NCI-H524 treated with DMSO at 0.1 percent for 48 hours (cell line): ENCODE measurements at places on chromosomes 13 and 19.

DNA sequence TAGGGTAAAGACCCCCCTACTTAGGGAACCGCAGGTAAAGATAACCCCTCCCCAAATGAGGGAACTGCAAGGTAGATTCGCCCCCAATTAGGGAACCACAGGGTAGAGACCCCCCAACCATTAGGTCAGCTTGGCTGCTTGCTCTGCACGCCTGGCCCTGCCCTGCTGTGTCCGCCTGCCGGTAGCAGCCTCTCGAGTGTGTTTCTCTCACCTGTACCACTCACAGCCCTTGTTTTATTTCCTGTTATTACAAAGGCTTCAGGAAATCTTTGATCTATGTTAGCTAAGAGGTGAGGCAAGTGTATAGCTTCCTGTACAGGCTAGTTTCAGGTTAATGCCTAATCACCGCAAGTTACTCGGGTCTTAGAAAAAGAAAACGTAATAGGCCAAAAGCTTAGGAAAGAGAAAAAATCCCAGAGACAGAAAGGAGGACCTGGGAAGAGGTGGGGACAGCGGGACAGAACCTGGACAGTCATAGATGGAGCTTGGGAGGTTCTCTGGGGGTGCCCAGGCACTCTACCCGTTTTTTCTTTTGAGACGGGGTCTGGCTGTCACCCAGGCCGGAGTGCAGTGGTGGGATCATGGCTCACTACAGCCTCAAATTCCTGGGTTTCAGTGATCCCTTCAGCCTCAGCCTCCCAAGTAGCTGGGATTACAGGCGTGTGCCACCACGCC lies 23.1 kb upstream of the EIF3G start:
- no peak for DNase-seq

DNA sequence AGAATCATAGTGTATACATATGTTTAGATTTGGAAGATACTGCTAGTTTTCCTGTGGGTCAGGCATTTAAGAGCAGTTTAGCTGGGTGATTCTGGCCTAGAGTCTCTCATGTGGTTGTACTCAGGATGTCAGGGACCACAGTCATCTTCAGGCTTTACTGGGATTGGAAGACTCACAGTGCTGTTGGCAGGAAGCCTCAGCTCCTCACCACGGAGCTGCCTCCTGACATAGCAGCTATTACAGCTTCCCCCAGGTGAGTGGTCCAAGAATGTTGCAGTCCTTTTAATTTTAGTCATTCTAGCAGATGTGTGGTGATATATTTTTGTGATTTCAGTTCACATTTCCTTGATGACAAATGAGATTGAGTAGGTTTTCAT lies 16.9 kb upstream of the GPR18 start:
- no peak for DNase-seq

DNA sequence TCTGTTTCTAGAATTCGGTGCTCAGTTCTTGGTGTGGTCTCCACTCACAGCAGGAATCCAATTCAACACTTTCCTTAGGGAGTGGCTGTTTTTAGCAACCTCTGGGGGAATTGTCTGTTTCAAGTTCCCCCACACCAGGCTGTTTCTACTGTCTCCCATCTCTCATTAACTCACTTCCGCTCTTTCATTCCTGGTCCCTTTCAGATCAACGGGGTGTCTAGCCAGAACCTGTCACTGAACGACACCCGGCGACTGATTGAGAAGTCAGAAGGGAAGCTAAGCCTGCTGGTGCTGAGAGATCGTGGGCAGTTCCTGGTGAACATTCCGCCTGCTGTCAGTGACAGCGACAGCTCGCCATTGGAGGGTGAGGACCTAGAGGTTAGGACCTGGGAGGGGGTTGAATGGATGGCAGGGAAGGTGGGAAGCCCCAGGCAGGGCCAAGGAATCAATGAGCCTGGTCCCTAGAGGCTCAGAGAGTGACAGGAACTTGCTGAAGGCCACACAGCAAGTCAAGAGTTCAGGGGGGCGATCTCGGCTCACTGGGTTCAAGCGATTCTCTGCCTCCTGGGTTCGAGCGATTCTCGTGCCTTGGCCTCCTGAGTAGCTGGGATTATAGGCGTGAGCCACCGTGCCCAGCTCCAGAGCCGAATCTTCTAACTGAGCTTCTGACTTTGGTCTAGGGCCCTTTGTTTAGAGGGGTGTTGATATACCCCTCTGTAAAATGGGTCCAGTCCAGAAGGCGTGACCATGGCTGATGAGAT lies 25.5 kb downstream of the TJP3 start:
- DNase-seq, result no peak

DNA sequence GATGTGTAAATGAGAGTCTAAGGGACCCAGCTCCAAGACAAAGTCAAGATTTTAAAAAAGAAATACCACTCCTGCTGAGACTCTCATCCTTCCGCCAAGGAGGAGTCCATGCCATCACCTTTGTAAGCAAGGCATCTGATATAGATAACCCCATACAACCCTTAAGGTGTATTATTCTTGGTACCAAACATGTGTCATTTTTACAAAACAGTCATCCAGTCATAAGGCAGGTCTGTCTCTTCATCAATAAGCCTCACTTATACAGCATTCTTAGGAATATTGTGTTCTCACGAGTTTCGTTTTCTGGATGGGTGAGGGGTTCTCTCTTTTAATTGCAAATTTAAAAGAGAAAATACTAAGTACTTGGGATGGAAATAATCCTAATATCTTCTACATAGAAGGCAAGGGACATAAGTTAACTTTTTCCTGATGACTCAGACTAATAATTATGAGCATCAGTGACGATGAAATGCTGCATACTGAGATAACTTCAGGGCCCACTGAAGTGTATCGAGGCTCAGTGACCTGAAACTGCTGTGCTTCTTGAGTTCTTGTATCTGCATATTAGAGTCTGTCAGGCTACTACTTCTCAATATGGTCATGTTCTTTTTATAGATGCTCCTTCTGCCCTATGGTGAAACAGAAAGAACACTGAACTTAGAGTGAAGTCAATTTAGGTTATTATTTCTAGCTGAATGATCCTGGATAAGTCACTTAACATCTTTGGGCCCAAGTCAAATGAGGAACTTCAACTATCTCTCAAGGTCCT lies 166.6 kb downstream of the KLF12 start:
- no peak for DNase-seq

DNA sequence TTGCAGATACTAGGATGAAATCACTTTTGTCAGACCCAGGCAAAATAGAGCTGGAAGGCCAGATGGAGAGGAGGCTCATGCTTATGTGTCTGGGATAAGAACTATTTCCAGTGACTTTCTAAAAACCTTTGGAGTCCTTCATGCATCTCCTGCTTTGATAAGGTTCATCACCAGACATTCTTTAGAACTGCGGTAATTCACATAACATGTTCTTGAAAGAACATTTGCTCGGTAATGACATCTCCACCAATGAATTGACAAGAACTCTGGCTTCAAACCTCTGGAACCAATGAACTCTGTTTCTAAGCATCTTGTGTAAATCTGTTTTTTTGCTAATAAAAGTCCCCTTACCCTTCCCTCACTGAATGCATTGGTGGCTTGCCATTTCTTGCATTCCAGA lies 112.0 kb upstream of the KL start:
- no peak for DNase-seq
